ENCODE measurements at places on chromosomes 2 and 18. TPM values are rescaled to one million over a fixed set of nuclear protein-coding genes. Genes with fewer than 3 reads are reported as not detected.

Gene CHRNA1
- not detected for total RNA-seq

DNA sequence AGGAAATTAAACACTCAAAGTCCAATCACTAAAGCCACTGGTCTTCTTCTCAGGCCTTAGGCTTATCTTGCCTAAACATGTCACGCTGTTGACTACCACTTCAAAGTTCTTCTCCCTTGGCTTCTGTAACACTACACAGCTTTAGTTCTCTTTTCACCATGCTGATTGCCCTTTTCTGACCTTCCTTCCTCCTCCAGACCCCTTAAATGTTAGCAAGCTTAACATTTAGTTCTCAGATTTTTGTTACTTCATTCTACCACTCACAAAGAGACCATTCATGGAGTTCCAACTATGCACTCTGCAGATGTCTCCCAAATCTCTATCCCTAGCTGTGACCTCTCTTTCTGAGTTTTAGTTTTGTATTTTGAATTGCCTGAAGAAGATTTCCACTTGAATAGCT lies 64.4 kb downstream of the TTC21B start:
- no peak for DNase-seq

Gene TMEM163
- 17.2 TPM for total RNA-seq

DNA sequence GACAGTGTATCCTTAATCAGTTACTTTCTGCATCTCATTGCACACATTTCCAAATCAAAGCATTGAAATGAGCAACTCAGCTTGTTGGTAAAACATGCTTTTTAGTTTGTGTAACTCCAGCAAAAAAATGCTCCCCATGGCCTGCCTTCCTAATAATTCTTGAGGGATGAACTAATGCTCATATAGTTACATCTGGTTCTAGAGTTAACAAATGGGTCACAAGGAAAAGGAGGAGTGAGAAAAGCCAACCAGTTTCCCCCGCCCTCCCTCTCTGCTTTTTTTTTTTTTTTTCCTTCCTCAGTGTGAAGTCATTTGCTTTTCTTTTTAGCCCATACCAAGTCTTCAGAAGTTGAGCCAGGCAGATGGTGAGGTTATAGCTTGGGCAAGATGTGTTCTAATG lies 231.7 kb downstream of the MTX2 start:
- no peak for DNase-seq

GRCh38 chr2:37816036-37816435 lies 109.1 kb upstream of the RMDN2 start:
- no peak for DNase-seq

- DNase-seq: no peak
These were observed 89.0 kb upstream of the UNC80 start for GRCh38 chr2:209682646-209683045.

Gene RAB31
- total RNA-seq: 1.9 TPM

Gene L3MBTL4
- total RNA-seq: 8.1 TPM

Gene PPP1R1C
- total RNA-seq: not detected

Measured in hematopoietic multipotent progenitor cell (in vitro differentiated cells).